ENCODE measurements at places on chromosomes 12 and 14. TPM values are rescaled to one million over a fixed set of nuclear protein-coding genes. Genes with fewer than 3 reads are reported as not detected.

GRCh38 chr14:103281496-103282231 lies 52.4 kb upstream of the EIF5 start:
- peak; percentile 31 for DNase-seq

DNA sequence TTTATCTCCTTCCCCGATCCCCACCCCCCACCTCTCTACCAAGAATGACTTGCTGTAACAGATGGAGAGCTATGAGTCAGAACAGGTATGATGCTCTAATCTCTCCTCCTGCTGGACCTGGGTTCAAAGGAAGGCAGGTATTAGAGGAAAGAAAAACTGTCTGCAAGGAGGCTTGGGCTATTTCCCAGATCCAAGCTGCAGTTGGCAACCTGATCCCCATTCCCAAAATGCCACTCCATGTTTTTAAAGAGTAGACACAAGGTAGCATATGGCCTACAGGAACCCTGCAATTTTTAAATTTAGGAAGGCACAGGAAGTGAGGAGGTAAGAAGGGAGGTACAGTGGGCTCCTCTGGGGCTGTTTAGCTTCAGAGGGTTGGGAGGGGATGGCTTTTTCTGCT lies 33.0 kb downstream of the SRRM4 start:
- DNase-seq, result no peak

DNA sequence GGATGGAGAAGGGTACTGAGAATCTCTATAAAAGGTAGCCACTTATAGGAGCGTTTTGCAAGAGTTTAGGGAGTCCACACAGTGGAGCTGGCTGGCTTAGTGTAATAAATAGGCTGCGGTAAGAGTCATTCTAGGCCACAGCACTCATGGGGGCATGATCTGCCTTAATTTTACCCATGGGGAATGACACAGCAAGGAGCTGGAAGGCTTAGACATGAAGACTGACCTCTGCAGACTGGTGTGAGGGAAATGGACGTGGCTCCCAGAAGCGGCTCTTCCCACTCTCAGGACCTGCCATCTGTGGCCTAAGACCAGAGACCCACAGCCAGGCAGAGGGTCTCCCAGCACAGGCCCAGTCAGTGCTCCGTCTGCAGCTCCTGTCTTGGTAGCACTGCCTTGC lies 173.3 kb downstream of the PPM1H start:
- peak; percentile 25 for DNase-seq

The CLEC4D gene
- total RNA-seq, result not detected

The SMCO2 gene
- not detected for total RNA-seq

The SLC24A4 gene
- 0.69 TPM for total RNA-seq

GRCh38 chr14:55281316-55281839 lies 10.2 kb downstream of the FBXO34 start:
- DNase-seq, result no peak

GRCh38 chr12:49777800-49778748 lies 36.7 kb downstream of the TMBIM6 start:
- no peak for DNase-seq

DNA sequence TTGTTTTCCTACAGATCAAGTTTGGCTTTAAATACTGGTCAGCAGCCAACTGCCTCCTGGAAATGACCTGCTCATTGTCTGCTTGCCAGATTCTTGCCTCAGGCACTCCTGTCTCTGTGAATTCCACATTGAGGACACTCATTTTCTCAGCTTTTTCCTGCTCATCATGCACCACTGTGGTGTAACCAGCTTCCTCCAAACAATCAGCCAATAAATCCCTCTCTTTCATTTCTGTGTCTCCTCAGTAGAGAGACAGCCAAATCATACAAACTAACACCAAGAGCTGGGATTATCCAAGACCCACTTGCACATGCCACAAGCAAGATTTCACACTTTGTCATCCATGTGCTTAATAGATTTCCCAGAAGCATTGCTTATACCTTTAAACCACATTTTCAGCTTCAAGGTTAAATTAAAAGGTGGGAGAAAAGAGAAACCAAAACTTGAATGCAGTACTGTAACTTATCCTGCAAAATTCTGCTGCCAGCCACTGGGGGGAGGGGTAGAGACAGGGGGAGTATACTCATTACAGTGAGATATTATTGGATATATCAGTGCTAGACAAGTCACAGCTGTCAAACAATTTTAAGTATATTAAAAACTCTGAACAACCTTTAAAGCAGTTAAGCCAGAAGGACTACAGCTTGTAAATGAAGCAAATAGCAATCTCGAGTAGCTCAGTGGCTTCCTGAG lies 105.0 kb downstream of the PPP2R5E start:
- DNase-seq, result peak; percentile 33

The ADSS1 gene
- 302 TPM for total RNA-seq

The SMIM10L1 gene
- 18.4 TPM for total RNA-seq
